ENCODE measurements at places on chromosomes 5 and 9.

GRCh38 chr5:55691265-55692105 is 20.6 kb downstream of the SLC38A9 start:
- no peak for DNase-seq

DNA sequence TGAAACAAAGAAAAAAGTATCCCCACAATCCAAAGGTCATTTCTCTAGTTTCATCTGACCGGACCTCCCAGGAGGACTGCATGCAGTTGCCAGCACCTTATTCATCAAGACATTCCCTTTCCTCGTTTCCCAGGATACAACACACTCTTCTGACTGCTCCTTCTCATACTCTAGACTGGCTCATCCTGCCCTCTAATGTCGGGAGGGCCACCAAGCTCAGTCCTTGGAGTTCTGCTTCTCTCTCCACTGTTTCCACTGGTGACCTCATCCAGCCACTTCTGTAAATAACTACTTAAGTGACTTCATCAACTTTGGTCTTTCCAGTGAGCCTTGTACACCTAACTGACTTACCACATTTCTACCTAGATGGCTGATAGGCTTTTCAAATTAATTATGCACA is 179.1 kb downstream of the EPB41L4A start:
- no peak for DNase-seq

- DNase-seq = no peak
These were observed 31.5 kb upstream of the MYORG start for GRCh38 chr9:34408173-34408572.

DNA sequence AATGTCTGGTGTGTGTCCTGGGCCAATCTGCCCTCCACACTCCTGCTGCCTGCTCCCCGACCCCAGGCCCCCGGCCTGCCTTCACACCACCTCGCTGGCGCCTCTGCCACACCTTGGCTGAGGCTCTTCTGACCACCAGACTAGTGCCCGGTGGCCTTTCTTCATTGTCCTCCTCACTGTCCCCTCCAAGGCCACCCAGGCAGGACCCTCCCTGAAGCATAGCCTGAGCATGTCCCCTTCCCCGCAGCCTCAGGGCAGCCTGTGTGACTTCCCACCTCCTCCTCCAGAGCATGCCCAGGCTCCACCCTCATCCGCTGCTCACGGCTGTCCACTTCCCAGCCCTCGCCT is 154.6 kb downstream of the OLFM1 start:
- DNase-seq = no peak

DNA sequence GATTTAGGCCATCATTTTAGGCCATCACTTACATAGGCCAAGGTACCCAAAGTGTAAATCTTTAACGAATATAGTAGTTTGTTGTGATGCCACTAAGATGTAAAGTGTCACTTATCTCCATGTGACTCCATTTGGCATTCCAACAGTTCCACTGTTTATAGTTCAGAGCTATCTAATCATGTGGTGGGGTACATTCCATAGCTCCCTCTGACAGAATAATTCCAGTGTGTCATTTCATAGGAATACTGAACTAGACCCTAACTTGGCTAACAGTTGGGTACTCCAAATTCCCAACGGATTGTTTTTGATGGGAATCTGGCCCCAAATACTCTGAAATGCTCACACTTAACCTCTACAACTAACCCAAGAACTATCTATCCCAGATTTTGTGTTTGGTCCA is 76.7 kb upstream of the FST start:
- DNase-seq = no peak

DNA sequence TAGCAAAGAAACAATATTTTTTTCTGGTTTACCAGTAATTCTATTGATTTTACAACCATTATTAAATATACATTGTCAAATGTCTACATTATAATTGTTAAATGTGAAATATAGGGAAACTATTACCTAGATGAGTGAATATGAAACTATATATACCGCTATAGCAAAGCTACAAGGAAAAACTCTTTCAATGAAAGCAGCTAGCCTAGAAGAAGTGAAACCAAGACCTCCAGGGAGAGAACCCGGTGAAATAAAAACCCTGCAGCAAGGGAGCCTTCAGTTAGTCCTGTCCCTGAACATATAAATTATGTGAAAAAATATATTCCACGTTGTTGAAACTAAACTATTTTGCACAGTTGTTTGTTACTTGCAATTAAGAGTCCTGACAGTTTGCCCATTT is 913.1 kb downstream of the EFNA5 start:
- no peak for DNase-seq

GRCh38 chr5:82174128-82174918 is 103.8 kb downstream of the RPS23 start:
- DNase-seq = peak; percentile 39

- no peak for DNase-seq
These were observed 91.0 kb downstream of the HSPA4 start for GRCh38 chr5:133142782-133143181.

DNA sequence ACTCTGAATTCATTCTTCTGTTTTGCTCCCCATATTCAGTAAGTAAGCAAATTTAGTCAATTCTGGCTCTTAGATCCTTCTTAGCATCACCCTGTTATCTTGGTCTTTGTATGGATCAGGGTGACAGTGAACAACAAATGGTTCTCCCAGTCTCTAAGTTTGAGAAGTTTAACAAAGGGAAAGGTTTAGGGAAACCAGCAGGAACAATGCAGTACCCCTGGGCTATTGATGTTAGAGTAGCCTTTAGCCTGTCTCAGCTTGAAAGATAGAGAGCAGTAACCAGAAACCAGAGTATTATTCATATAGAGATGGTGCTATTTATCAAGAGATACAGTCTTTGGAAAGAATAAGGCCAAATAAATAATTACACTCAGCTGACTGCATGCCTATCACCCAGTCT is 241.8 kb downstream of the CDH12 start:
- DNase-seq = no peak

- DNase-seq = no peak
These were observed 277.6 kb downstream of the TMEM38B start for GRCh38 chr9:105971986-105972385.

DNA sequence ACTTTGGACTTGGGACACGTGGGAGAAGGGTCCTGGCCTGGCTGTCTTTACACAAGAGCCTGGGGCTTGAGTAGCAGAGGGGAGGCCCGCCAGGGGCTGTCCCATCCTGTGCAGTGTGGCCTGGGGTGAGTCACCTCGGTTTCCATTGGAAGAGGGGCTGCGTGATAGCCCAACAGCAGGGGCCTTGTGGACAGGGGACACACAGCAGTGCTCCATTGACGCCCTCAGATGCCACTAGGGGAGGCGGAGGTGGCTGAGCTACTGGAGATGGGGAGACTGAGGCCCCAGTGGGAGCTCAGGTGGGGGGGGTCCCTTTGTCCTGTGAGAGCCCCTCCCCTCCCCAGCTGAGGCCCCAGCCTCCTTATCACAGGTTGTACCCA is 50.0 kb upstream of the RNU6ATAC start:
- no peak for DNase-seq

DNA sequence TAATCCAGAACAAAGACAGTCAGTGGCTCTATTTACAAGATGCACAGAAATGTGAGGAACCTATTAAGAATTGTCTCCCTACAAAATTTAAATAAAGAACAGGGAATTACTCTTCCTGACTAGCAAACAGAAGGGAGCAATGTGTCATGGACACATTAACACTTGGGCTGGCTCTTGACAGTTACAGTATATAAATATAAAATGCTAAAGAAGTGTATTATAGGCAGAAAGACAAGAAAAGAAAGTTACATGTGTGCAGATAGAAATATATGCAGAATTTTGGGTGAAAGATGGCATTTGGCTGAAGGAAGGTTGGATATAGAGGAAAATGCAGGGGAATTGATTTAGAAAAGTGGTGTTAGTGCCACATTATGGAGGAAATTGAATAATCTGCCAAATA is 2257.1 kb upstream of the ACO1 start:
- DNase-seq = no peak
